ENCODE measurements at places on chromosomes 12 and 14.

DNA sequence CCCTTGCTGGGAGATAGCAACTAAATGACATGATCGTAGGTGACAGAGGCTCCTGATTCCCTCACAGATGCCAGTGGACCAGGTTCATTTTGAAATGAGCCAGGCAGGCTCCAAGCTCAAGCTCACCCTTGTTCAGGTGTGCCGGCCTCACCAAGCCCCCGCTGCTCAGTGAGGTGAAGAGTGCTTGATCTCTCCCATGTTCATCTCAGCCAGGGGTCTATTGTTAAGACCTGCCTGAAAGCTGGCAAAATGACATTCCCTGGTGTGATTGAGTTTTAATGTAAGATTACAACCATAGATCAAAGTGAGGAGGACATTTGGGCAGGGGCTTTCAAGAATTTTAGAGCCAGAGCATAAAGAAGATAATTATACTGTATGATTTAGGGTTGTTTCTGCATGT, 497.9 kb downstream of the EGLN3 start:
- DNase-seq: no peak

DNA sequence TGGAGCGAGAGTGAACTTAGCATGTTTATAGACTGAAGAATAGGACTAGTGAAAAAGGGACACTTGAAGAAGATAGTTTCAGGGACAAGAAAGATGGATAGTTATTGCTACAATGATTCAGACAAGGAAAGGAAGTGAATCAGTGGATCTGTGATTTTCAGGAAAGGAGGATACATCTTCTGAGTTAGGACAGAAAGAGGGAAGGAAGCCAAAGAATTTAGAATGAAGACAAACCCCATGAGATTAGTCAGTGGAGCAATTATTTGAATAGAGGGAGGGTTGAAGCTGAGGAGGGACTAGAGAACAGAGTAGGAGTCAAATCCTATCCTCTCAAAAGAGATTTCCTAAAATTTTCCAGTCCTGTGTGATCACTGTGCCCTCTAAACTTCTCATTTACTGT, 282.7 kb downstream of the AKAP6 start:
- no peak for DNase-seq

DNA sequence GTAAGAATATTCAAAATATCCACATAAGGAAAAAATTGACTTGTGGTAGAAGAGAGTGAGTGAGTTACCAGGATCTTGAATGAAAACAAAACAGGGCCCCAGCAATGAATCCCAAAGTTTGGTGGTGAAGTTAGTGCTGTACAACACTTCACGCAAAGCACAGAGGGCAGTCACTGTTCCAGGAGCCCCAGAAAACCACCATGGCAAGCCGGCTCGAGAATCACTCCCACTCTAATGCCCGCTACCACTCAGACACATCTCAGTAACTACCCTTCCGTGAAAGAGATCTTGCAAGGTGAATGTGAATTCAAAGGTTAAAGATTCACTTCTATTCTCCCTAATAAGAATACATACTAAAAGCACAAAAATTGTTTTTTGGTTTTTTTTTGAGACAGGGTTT, 30.1 kb downstream of the CLIP1 start:
- no peak for DNase-seq

- no peak for DNase-seq
These were observed 878.1 kb downstream of the DIO2 start for GRCh38 chr14:79333198-79333546.

- no peak for DNase-seq
These were observed 10.1 kb downstream of the TMEM179 start for GRCh38 chr14:104594310-104595046.

GRCh38 chr14:23550812-23551265, 726 bp downstream of the ZFHX2 start:
- no peak for DNase-seq

GRCh38 chr12:48003226-48004052, 837 bp downstream of the COL2A1 start:
- DNase-seq: no peak

- no peak for DNase-seq
These were observed 10.7 kb upstream of the LRTM2 start for GRCh38 chr12:1809591-1810190.

GRCh38 chr12:126483145-126484068, 1418.2 kb downstream of the AACS start:
- no peak for DNase-seq

- no peak for DNase-seq
These were observed 79.0 kb downstream of the ANO6 start for GRCh38 chr12:45294906-45295305.

GRCh38 chr12:52686756-52687487, 6.7 kb upstream of the KRT1 start:
- DNase-seq: no peak

GRCh38 chr14:105448706-105449111, 25.9 kb upstream of the CRIP2 start:
- no peak for DNase-seq

DNA sequence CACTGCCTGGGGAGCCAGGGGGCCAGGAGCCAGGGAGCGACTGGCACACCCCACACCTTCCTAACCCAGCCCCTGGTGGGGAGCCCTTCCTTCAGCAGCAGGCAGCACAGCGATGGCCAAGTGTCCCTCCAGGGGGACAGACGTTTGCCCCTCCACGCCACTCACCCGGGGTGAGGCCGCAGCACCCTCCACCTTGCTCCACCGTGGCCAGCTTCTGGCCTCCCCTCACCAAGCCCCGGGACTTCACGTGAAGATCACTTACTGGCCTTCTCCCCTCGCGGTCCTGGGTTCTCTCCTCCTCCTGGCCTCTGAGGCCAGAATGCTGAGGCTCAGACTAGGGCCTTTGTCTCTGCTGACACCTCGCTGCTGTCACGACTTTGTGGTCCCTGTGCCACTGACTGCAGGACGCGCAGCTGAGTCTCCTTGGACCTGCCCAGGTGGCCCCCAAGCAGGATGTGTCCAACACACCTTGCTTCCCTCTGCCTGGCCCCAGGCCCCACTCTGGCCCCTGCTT, 3.5 kb upstream of the ASPG start:
- DNase-seq: no peak

- no peak for DNase-seq
These were observed 31.6 kb downstream of the MOAP1 start for GRCh38 chr14:93153121-93153520.

GRCh38 chr12:93430280-93430679, 11.5 kb downstream of the UBE2N start:
- DNase-seq: no peak

- no peak for DNase-seq
These were observed 178.1 kb downstream of the ADGRD1 start for GRCh38 chr12:131131808-131132117.

DNA sequence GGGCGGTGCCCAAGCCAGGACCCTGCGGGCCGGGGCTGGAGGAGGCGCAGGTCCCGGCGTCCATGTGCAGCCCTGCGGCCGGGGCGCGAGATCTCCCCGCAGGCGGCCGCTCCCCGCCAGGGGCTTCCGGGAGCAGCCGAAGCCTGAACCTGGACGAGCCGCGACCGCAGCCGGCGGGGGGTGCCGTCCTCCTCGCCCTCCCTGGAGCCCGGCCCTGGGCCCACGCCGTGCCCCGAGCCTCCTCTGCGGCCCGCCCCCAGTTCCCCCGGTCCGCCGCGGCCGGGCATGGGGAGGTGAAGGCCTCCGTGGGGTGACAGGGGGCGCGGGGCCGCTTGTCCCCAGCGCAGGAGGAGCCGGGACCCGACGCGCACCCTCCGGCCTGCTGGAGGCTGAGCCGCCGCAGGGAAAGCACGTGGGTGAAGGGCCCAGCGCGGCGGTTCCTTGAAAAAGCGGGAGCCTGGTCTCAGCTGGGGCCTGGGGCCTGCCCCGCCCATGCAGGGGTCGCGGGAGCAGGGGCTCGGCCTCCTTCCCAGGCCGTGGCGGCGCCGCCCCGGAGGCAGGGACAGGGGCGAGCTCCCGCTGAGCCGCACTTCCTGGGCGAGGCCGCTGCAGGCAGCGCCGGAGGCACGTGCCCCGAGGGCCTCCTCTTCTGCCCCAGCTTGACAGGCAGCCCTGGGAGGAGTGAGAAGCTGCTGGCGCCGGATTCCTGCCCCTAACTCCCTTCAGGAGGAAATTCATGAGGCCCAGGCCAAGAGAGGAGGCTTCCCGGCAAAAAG, 55.6 kb upstream of the PPP2R5C start:
- DNase-seq: no peak

DNA sequence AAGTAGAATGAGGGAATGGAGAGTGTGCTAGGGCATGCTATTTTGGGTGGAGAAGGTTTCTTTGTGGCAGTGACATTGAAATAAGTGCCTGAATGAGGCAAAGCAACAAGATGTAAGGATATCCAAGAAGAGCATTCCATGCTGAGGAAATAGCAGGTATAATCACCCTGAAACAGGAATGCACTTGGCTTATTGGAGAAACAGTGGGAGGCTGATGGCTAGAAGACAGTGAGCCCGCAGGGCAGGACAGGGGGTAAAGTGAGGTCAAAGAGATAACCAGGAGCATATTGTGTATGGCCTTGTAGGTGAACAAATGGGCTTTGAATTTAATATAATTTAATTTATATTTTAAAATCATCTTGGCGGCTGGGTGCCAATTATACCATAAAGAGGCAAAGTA, 877.0 kb downstream of the DIO2 start:
- DNase-seq: no peak

GRCh38 chr12:120211904-120212283, 11.0 kb upstream of the RPLP0 start:
- no peak for DNase-seq

DNA sequence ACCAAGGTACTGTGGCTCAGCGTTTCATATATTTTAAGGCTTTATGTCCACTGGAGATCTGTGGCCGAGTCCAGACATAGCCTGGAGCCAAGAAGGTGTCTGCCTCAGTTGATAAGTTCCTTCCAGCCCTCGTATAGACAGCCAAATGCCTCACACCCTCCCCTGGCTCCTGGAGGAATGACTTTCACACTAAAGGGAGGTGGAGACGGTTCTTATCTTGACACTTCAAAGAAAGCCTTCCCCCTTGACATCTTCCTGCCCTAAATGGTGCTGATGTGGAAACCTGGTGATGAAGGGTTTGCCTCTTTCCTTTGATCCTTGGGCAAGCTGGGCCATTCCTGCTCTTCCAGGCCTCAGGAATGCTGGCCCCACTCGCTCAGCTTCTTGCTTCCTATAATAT, 474.8 kb upstream of the TBX3 start:
- DNase-seq: no peak

GRCh38 chr14:61802010-61802568, 39.9 kb downstream of the SNAPC1 start:
- DNase-seq: no peak

- DNase-seq: no peak
These were observed 76.4 kb upstream of the HOXC13 start for GRCh38 chr12:53862206-53862605.

DNA sequence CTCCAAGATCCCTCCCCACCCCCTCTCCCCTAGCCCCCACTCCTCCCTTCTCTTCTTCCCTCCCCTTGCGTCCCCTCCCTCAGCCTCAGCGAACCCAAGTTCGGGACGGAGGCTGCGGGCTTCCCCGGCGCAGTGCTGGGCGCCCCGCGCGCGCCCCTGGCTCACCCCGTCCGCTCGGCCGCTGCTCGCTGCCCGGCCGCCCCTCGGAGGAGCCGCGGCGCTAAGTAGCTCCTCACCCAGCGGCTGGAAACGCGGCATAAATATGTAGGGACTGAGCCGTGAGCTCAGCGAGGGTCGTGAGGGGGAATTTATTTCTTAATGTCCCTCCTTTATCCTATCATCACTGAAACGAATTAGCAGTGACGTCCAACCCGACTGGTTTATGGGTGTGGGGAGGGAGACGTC, at the start of gene NOS1:
Gene NOS1 (minus strand): TSS at position 280 of the 405 bp plus-strand sequence. CDS start 30,557 bp downstream, outside the sequence.
- no peak for DNase-seq

- DNase-seq: no peak
These were observed 114.9 kb downstream of the PIWIL1 start for GRCh38 chr12:130452546-130452945.

- DNase-seq: no peak
These were observed 358.4 kb upstream of the SOX5 start for GRCh38 chr12:24307716-24308335.

GRCh38 chr12:127293507-127294310, 973.3 kb upstream of the TMEM132C start:
- no peak for DNase-seq
